Activated gamma-delta T cell (primary cell): ENCODE measurements at places on chromosomes 12 and 14.

GRCh38 chr14:95503365-95504134 is 12.9 kb downstream of the SYNE3 start:
- no peak for DNase-seq

DNA sequence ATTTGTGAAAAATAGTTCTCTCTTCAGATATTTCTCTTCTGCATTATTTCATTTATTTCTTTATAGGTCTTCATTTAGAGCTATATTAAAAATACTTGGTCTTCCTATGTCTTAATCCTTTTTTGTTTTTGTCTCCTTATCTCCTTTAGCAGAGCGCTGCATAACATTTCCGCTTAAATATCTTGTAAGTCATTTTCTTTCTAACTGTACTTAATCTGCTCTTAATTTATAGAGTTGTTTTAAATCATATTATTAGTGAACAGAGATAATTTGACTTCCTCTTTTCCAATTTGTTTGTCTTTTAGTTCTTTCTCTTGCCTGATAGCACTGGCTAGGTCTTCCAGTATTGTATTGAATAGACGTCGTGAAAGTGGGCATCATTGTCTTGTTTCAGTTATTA is 18.0 kb downstream of the LUM start:
- no peak for DNase-seq

DNA sequence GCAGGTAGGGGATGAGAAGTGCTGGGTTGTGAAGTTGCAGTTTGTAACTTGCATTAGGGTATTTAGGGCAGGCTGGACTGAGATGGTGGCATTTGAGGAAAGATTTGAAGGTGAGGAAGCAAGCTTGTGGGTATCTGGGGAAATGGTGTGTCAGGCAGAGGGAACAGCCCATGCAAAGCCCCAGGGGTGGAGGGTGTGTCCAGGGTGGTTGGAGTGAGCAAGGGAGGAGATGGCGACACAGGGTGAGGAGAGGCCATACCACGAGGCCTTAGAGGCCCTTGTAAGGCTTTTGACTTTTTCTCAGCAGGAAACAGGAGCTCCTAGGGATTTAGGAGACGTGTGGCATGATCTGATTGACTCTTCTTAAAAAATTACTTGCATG is 136.9 kb downstream of the NUAK1 start:
- no peak for DNase-seq

DNA sequence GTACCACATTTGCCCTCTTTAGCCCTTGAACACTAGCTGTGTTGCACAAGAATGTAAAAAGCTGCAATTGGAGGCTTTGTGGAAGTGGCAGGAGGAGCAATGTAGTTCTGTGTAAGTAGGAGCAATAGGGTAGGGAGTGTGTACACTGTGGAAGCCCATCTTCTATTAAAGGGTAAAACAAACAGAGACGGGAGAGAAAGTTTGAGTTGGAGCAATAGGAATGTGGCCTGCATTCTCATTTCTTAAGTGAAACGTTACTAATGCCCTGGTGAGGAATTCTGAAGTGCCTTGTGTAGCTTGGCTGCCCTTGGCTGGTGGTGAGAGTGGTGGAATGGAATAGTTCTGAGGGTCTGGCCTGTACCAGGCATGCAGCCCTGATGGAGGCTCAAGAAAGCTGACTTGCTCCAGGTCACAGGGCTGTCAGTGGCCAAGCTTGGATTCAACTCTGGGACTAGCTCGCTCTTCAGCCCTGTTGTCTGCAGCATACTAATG is 38.8 kb upstream of the ATP23 start:
- DNase-seq, result no peak

- DNase-seq, result no peak
Measured at GRCh38 chr12:11624116-11624515, 25.4 kb upstream of the ETV6 start.

- DNase-seq, result no peak
Measured at GRCh38 chr12:61854902-61855301, 405.3 kb upstream of the USP15 start.

DNA sequence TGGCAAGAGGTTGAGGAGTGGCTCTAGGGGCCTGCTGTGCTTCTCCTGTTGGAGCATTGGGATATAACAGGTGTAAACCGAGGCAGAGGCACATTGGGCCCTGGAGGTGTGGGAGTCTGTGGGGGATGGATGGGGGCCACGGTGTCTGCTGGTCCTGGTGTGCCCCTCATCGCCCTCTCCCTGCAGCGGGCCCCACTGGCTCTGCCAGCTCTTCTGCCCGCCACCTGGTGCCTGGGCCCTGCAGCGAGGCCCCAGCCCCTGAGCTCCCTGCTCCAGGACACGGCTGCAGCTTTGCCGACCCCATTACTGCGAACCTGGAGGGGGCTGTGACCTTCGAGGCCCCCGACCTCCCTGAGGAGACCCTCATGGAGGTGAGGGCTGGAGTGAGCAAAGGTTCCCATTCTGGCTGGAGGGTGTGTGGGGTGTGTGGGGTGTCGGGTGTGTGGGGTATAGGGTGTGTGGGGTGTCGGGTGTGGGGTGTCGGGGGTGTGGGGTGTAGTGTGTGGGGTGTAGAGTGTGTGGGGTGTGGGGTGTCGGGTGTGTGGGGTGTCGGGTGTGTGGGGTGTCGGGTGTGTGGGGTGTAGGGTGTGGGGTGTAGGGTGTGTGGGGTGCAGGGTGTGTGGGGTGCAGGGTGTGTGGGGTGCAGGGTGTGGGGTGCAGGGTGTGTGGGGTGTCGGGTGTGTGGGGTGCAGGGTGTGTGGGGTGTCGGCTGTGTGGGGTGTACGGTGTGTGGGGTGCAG is 10.6 kb upstream of the PUS1 start:
- no peak for DNase-seq

- no peak for DNase-seq
Measured at GRCh38 chr14:85131226-85131922, 398.6 kb upstream of the FLRT2 start.

- DNase-seq, result no peak
Measured at GRCh38 chr14:98131406-98131805, 1140.6 kb downstream of the BCL11B start.

DNA sequence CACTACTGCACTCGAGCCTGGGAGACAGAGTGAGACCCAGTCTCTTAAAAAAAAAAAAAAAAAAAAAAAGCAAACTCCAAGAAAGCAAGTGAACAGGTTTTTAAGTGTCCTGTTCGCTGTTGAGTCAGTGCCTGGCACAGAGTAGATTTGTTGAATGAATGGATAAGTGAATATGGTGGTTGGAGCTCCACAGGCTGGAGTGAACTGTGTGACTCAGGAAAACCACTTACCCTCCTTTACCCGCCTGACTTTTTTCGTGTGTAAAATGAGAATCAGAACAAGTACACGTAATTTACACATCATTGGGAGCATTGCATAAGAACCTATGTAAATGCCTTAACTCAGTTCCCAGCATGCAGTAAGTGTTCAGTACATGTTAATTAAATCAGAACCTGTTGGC is 24.0 kb upstream of the ESRRB start:
- DNase-seq, result no peak

DNA sequence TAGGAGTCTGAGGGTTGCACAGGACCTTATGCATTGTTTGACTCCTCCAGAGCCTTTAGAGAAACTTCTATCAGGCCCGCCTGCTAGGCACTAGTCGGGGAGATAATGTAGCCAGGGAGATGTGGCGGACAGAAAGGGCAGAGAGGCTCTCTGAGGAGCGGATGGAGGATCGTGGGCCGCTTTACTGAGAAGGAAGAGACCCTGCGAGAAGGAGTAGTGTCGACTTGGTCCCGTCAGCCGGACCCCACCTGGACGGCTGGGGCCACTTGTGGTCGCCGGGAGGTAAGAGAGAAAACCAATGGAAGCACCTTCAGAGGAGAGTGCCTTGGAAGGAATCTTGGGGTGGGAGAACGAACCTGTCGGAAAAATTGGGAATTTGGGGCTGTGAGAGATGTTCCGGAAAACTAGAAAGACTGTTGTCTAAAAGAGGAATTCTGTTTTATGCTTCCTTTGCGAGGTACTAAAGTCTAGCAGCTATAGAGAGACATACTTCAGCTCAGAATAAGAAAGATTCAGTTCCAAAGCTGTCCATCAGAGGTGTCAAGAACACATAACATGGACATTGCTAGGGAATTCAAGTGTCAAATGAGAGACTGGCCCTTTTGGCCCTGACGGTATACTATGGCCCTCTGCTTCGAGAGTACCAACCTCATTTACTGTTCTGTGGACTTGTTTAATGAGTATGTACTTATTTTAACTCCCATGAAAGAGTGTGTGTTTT is 660 bp upstream of the MCRS1 start:
- DNase-seq, result no peak

GRCh38 chr14:40394634-40395340 is 962.6 kb upstream of the FBXO33 start:
- DNase-seq, result no peak

DNA sequence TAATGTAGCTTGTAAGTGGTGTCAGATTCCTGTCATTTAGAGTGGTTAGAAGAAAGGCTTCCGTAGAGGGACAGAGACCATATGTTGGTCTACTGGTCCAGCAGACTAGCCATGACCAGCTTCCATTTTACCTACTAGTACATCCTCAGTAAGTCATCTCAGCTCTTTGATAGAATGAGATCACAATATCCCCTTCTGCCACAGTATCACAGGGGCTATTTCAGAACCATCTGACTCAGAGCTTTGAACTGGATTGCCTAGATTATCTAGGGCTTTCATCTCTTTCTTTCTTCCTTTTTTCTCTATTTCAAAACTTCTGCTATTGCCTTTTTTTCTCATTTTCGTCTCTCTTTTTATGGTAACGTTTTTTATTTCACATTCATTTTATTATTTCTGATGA is 4.7 kb downstream of the ZDHHC17 start:
- no peak for DNase-seq

DNA sequence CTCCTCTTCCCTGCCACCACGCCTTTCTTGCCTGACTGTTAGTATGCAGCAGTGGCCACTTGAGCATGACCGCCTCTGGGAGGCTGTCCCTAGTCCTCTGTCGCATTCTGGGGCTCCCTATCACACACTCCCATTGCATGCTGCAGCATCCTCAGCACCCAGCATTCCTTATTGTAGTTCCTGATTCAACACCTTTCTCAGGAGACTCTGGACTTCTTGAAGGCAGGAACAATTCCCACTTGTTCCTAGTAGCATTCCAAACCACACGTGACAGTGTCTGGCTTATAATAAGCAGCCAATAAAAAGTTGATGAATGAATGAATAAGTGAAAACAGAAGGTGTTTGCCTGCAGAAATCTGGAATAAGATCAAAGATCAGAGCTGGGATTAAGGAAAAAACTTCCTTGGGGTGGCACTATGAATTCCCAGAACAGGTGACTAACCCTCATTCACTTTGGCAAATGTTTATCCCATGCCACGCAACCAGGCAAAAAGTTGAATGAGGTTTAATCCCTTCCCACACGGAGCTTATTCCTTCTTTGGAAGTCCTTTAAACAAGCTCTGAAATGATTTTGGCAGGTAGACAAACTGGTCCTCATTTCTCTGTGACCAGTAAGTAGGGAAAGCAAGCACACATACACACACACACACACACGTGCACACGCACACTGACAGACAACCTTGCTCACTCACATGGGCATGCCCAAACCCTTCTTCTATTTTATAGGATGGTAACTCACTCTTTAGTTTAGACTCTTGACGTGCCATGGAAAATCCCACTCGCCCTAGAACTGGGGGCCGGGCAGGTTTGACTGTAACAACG is 26.5 kb downstream of the NTF3 start:
- no peak for DNase-seq

DNA sequence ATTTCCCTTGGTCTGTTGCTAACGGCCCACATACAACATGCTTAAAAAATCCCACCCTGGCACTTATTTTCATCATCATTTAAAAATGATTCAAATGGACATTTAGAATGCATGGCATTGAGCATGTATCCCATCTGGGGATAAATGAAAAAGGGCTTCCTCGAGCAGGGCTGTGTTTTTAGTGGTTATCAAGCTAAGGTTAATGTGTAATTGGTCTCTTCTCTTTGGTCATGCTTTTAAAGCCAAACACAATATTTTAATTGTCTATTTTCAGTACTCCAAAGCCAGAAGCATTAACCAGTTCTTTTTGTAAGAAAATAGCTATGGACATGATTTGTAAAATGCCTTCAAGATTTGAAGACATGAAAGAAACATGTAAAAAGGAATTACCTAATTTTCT is 1.9 kb upstream of the TRHDE start:
- no peak for DNase-seq

DNA sequence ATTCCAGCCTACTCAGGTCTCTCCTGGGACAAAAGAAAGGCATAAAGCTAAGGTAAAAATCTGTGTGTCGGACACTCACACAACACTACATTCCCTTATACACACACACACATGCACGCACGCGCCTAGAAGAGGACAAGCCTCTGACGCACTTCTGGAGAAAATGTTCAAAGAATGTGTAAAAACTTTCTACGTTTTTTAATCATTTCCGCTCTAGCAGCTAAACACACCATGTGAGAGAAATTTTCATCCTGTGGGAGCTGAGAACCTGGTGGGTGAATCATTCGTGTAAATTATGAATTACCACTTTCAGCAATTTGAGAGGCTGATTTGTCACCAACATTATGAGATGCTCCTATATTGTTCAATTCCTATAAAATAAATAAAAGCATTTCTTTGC is 494.5 kb downstream of the TMEM132D start:
- DNase-seq, result no peak

DNA sequence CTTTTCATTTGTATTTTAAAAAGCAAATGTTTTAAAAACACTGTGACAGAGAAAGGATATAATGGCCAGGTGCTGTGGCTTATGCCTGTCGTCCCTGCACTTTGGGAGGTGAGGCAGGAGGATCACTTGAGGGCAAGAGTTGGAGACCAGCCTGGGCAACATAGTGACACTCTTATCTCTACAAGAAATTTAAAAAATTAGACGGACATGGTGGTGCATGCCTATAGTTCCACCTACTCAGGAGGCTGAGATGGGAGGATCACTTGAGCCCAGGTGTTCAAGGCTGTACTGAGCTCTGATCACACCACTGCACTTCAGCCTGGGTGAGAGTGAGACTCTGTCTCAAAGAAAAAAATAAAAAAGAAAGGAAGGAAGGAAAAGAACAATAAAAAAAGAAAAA is 7.8 kb downstream of the RFX4 start:
- DNase-seq, result no peak
